ENCODE measurements at places on chromosomes 5 and 9. TPM values are rescaled to one million over a fixed set of nuclear protein-coding genes. Genes with fewer than 3 reads are reported as not detected.

DNA sequence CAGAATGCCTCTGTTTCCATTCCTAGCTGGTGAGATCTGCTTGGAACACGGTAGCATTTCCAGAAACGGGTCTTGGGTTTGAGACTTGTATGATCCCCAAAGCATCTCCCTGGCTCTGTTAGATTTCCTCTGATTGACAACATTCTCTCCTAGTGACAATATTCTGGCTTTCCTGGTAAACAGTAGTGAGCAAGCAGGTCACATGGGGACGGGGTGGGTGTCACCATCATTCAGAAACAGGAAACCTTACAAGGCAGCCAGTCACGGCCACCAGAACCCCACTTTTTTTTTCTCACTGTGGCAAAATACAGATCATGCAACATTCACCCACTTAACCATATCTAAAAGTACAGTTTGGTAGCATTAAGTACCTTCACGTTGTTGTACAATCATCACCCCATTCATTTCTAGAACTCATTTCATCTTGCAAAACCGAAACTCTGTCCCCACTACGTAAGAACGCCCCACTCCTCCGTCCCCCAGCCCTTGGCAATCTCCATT lies 90.1 kb upstream of the LMX1B start:
- no peak for DNase-seq

Gene ARID3C
- total RNA-seq = 2.2 TPM

GRCh38 chr9:112569186-112569585 lies 82.6 kb downstream of the KIAA1958 start:
- DNase-seq = no peak

DNA sequence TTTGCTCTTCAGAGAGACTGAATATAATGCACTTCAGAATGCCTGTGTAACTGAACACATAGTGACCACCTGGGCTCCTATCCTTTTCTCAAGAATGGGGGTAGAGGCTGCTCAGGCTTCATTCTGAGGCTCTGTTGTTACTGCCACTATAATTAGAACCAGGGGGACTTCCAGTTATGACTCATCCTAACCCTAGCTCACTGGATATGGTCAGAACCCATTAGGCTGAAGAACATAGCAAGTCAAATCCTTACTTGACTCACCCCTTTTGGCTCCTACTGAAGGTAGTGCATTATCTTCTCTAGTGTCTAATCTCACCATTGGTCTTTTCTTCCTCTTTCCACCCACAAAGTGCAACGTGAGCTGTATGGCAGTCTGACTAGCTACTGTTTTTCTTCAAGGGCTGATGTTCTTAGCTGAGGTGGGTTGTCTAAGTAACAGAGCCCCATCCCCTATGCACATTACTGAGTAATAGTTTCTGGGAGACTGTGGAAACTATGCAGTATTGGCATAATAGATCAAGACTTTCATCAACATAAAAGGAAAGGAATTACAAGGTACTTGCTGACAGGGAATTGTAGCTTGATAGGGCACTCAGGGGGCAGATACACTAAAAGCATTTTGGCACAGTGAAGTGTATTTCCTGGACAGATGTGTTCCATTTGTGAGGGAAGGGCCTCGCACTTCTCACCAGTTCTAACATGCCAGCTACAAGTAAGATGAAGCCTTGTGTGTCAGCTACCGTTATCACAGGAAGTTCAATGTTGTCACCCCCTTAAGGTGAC lies 431.0 kb upstream of the MEF2C start:
- DNase-seq = no peak

DNA sequence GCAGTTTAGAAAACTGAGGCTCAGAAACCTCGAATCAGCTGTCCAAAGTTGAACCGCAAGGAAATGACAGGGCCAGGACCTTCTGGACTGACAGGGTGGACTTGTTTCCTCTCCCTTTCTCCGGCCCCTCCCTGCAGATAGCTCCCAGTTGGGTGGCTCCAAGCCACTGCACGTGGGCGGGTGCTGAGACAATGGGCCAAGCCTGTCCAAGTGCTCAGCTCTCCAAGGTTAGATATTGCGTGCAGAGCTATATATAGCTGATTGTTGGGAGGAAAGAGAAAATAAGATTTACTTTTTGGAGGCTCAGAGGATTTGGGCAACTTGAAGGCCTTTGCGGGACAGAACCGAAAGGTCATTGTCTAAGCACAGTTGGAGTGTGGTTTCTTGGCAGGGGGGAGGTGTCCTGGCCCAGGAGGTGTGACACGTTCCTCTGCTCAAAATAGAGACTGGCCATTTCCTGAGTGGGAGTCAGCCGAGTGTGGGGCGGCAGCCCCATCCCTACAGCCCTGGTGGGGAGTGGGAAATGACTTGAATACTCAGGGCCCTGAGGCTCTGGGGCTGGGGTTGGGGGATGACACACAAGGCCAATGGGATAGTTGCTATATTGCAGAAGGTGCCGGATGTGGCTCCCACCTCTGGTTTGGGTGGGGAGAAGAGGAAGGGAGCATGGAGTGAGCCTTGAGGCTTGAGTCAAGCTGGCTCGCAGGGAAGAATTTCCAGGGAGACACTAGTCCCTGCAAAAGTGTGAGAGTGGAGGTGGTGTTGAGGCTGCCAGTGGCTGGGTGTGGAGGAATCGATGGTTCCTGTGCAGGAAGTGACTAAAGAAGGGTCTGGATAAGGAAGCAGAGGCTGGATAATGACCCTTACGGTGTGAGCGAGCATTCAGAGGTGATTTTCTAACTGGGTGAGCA lies 44.4 kb upstream of the SMAD5 start:
- no peak for DNase-seq

GRCh38 chr5:161481922-161482321 lies 64.6 kb downstream of the GABRB2 start:
- no peak for DNase-seq

Gene KCNV2
- not detected for total RNA-seq

- no peak for DNase-seq
These were observed 50.5 kb downstream of the ELAVL2 start for GRCh38 chr9:23775549-23775948.

DNA sequence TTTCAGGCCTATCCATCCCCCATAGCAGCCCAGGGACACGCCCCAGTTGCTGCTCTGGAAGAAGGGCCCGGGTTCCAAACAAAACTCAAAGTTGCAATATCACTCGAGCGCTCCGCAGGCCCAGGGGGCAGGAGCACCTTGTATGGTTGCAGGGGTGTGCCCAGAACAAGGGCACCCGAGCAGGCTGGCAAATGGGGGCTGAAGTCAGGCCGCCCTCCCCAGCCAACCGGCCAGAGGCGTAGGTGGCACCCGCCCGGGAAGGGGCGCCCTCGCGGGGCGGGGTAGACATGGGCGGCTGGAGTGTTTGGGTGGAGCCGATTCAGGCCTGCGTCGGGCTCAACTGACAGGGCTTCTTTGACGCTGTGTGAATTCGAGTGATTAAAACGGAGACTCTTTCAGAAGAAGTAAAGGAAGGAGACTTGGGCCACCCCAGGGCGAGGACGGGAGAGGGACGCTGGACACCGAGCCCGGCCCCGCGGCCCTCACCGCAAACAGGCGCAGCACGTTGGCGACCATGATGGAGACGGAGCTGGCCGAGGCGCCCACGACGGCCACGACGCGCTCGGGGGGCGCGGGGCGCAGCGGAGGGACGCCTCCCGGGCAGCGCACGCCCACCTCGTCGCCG lies 1.1 kb downstream of the GRM6 start:
- DNase-seq = no peak

DNA sequence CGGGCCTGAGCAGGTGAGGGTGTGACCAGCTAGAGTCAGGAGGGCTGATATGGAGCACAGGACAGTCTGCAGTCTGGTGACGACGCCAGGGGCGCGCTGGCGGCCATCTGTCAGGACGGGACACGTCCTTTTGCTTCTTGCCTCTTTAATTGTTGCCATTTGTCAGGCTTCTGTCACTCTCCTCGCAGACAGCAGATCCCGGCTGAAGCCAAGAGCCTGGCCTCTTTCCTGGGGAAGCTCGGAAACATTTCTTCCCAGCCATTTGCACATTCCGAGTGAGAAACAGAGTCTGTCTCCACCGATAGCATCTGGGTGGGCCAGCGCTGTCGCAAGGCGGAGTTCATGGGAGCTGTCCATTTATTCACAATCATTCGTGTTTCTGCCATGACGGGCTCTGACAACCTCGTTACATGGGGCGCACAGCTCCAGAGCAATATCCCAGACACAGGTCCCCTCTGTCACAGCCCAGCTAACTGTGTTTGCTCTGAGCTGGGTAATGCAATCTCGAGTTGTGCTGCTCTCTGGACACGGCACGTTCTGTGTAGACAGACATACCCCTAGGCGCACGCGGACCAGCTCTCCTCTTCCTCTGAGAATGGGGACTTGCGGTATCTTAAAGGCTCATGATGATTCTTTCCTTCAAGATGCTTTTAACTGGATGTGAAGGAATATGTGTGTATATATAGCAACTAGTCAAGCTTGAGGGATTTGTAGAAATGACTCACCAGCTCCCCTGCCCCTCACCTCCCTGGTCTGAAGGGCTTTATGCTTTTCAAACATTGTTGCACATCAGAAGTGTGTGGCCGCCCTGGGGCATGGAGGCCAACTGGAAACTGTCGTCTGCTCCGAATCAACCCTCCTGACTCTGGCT lies 105.3 kb upstream of the FCN2 start:
- no peak for DNase-seq

DNA sequence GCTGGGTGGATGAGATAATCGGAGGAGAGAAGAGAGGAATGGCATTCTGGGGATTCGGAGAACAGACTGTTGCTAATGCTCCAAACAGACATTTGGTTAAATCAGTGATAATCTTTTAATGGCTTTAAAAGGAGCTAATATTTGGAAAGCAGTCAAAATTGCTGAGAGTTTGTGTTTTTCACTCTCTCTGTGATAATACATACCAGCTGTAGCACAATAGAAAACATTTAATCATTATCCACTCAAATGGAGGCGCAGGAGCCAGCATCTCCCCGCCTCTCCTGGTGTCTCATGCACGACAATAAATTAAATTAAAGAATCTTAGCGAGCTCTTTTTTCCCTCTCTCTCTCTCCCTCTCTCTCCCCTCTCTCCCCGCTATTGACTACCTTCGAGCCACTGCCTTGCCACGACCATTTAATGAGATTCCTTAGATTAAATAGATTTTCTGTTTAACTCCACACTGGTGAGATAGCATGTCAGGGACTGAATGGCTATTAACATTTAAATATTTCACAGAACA lies 268.6 kb upstream of the MVB12B start:
- DNase-seq = no peak

GRCh38 chr9:116287721-116288120 lies 134.1 kb downstream of the PAPPA start:
- DNase-seq = no peak

GRCh38 chr9:16735001-16735400 lies 135.5 kb downstream of the BNC2 start:
- DNase-seq = no peak

GRCh38 chr5:96657068-96657467 lies 5.1 kb upstream of the CAST start:
- DNase-seq = no peak

- no peak for DNase-seq
These were observed 115.4 kb downstream of the MARCHF3 start for GRCh38 chr5:126914801-126915436.

DNA sequence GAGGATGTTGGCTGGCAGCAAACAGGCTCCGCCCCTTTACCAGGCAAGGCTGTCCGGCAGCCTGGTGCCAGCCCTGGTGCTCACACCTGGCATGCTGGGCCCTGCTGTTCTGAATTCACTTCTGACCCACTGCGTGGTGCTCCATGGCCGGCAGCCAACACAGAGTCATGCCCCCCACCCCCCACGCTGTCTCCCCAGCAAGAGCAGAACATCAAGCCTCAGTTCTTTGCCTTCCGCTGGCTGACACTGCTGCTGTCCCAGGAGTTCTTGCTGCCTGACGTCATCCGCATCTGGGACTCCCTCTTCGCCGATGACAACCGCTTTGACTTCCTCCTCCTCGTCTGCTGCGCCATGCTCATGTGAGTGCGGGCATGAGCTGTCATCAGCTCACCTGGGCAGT lies 12.6 kb upstream of the ENDOG start:
- no peak for DNase-seq

- no peak for DNase-seq
These were observed 41.7 kb downstream of the C5orf15 start for GRCh38 chr5:133926489-133927299.

Gene BAAT
- total RNA-seq = 167 TPM

Gene PTPRD
- 2.4 TPM for total RNA-seq

GRCh38 chr5:129027260-129027659 lies 62.0 kb downstream of the SLC27A6 start:
- no peak for DNase-seq

GRCh38 chr5:65327582-65327981 lies 154.1 kb downstream of the ADAMTS6 start:
- no peak for DNase-seq

GRCh38 chr9:89865981-89866380 lies 261.2 kb downstream of the GADD45G start:
- DNase-seq = no peak

DNA sequence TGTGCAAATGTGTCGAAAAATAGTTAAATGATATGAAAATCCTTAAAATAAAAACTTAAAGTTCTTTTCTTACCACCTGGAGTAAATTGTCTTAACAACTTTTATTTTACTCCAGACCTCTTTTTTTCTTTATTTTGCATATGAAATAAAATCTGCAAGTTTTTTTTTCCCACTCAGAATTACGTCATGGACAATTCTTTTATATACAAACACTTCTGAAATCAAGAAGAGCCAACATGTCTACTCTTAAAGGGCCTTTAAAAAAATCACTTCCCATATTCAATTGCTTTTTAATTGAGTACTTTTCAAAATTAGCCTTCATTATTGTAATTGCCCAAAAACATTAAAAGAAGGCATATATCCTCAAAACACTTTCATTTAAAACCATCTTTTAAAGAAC lies 37.7 kb upstream of the ZFAND5 start:
- DNase-seq = no peak

- no peak for DNase-seq
These were observed 1783.7 kb upstream of the CDH9 start for GRCh38 chr5:28822071-28822470.

GRCh38 chr9:137085920-137086530 lies 760 bp upstream of the MAN1B1 start:
- peak; percentile 52 for DNase-seq

GRCh38 chr5:143059976-143060765 lies 290.0 kb downstream of the ARHGAP26 start:
- DNase-seq = no peak

Gene PCDHGA11
- total RNA-seq = 0.75 TPM

GRCh38 chr5:128123936-128124335 lies 40.4 kb downstream of the SLC12A2 start:
- no peak for DNase-seq

DNA sequence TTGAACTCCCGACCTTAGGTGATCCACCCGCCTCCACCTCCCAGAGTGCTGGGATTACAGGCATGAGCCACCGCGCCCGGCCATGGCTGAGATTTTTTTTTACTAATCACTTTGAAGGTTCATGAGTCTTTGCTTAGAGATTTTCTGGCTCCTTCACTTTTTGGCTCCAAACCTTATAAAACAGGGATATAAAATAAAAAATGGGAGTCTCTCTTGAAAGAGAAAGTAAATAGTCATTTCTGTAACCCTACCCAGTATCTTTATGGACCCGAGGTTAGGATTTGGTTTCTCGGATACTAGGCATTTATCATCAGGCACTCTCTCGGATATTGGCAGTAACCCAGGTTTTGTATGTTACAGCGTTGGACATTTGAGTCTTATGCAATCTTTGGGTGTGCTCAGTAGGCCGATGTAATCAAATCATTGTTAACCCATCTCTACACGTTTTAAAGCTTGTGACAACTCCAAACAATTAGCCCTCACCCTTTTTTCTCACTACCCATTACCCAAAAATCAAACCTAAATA lies 25.3 kb downstream of the STXBP1 start:
- no peak for DNase-seq

- no peak for DNase-seq
These were observed 12.7 kb upstream of the PRELID2 start for GRCh38 chr5:145847499-145848497.

Data from liver (tissue), 10 donors.